Effector memory CD4-positive, alpha-beta T cell (primary cell): ENCODE measurements at places on chromosomes 5 and 9.

GRCh38 chr9:111144741-111145140, 106.5 kb upstream of the LPAR1 start:
- no peak for DNase-seq

DNA sequence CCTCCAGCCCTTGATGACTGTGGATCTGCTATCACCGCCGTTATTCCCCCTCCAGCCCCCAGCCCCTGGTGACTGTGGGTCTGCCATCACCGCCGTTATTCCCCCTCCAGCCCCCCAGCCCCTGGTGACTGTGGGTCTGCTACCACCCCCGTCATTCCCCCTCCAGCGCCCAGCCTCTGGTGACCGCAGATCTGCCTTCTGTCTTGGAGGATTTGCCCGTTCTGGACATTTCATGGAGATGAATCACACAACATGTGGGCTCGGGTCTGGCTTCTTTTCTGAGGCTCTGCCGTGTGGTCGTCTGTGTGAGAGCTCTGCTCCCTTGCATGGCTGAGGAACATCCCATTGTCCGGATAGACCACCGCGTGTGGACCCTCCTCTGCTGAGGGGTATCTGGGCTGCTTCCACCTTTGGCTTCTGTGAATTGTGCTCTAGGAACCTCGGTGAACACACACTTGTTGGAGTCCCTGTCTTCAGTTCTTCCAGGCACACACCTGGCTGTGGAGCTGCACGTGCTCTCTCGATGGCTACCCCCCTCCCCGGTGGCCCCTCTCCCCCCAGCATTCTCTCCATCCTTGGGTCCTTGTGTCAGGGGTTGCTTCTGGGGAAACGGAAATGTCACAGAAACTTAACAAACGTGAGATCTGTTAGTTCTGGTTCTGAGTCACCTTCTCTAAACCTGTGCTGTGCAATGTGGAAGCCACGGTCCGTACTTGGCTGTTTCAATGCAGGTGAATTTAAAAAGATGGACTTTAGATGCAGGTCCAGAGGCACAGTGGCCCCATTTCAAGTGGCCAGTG, 105.3 kb upstream of the COL5A1 start:
- DNase-seq: no peak

DNA sequence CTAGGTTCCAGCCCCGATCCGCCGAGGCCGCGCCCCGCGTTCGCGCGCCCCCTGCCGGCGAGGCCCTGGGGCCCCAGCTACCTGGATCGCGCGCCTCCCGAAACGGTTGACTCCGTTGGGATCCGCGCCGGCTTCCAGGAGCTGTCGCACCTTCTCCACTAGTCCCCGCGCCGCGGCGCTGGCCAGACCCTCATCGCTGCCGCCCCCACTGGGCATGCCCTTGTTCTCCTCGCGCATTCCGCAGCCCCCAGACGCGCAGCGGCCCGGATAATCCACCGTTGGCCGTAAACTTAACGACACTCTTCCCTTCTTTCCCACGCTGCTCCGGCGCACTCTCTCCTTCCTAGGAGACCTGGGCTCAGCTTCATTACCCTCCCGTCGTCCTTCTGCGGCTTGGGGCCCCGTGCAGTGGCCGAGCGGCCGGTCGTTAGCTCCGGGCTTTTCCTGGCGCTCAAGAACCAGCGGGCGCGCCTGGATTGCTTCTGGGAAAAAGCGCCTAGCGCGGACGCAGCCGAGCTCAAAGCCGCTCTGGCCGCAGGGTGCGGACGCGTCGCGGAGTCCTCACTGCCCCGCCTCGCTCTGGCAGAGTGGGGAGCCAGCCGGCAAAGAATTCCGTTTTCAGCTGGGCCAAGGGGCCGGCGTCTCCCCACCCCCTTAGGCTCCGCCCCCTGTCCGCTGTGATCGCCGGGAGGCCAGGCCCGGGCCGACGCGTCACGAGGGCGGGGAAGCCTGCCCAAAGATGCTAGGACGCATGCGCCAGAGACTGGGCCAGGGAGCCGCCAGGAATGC, at the start of gene CDKN2B:
TSS of gene CDKN2B (minus strand) at position 589 of the 789 bp plus-strand sequence. CDS start at position 237, 352 bp downstream.
- DNase-seq: peak; percentile 63

DNA sequence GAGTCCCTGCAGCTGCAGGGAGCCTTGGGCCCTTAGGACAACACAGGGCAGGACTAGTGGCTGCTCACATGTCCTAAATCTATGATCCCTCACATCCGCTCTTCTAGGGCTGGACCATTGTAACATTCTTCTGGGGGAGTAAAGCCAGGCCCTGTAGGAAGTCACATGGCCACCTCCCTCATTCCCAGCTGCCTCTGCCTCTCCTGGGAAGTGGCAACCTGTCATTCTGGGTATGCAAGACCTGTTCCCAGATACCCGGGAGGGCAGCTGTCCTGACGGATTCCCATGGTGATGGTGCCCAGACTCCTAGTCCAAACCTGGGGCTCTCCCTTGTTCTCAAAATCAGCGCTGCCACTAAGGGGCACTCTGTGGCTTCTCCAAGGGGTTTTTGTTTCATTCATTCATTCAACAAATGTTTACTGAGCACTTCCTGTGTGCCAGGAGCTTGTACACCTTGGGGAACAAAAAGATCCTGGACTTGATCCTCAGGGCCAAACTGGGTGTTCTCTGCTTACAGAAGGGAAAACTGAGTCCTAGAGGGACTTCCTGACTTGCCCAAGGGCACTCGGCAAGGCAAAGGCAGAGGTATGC, 85.6 kb downstream of the PSD2 start:
- DNase-seq: no peak

DNA sequence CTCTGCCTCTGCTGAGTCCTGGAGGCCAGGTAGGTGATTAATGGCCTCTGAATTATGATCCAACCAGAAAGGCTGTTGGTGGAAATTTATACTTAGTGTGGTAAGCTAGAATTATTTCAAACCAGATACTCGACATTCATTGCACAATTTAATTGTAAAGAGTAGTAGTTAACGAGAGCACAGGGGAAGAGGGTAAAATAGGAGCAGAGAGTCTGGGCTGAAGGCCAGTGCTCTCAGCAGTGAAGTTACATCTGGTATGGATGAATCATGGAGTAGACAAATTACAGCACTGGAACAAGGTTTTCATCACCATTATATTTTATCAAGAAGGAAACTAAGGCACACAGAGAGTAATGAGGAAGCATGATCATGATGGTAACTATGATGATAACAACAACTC, 92.5 kb downstream of the TLR4 start:
- no peak for DNase-seq

- DNase-seq: no peak
Measured at GRCh38 chr9:103037508-103038477, 42.7 kb downstream of the CYLC2 start.

GRCh38 chr9:98707166-98708102, 1.3 kb downstream of the GABBR2 start:
- DNase-seq: no peak

DNA sequence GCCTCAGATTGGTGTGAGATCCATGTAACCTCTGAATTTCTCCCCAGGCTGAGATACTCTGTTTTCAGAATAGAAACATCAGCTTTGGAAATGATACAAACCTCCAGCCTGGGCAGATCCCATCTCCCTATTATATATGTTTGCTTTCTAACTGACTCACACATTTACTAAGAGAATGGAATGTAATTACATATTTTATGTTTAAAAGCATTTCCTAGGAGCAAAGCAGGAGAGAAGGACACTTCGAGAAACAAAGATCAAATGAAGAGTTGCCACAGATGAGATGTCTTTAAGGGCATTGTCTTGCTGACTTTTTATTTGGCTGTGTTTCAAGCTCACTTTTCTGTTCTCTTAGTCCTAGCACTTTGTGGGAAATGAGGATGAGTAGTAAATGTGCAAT, 96.3 kb downstream of the CDH18 start:
- DNase-seq: no peak

DNA sequence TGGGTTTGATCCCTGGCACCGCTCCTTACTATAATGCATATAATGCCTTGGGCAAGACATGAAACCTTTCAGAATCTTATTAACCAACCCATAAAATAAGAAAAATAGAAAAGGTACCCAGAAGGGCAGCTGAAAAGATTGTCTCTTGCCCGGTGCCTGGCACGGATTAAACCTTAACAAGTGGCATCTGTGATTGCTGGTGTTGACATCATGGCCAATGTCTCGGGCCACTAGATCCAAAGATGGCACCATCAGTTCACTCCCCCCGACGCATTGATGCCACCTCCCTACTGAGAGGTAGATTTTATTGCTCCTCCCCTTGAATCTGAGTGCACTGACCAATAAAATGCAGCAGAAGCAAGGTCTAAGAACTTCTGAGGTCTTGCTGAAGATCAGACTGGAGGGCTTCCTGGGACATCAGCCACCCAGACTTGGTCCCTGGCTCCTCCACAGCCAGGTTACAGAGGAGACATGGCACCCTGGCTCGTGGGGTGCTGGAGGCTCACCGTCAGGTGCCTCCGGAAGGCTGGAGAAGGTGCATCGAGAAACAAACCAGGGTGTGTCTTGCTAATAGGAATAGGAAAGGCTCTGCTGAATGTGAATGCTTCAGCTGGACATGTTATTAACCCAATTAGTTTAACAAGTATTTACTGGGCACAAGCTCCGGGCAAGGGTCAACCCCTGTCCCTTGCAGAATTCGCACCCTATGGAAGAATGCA, 80.0 kb upstream of the COL5A1 start:
- no peak for DNase-seq

DNA sequence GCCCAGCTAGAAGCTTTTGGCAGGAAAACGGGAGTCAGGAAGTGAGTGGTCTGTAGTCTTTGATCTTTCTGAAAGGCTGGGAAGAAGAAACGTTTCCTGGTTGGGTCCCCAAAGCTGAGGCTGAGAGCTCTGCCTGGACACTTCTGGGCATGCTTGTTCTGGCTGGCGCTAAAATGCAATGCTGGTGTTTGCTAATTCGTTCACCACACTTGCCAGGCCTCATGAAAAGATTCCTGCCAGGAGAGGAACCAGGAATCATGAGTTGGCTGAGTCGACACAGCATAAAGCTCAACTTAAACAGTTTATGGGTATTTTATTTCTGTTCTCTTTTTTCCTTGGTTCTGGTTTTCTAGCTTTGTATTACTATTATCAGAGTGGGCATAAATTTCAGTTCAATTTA, 10.7 kb upstream of the PTGR1 start:
- DNase-seq: no peak

- DNase-seq: no peak
Measured at GRCh38 chr5:60743511-60744314, 43.7 kb upstream of the DEPDC1B start.

GRCh38 chr5:150625164-150625535, 15.3 kb upstream of the SYNPO start:
- DNase-seq: no peak

GRCh38 chr5:43900974-43901373, 298.0 kb downstream of the NNT start:
- DNase-seq: no peak

- no peak for DNase-seq
Measured at GRCh38 chr5:6188976-6189375, 189.4 kb downstream of the MED10 start.

DNA sequence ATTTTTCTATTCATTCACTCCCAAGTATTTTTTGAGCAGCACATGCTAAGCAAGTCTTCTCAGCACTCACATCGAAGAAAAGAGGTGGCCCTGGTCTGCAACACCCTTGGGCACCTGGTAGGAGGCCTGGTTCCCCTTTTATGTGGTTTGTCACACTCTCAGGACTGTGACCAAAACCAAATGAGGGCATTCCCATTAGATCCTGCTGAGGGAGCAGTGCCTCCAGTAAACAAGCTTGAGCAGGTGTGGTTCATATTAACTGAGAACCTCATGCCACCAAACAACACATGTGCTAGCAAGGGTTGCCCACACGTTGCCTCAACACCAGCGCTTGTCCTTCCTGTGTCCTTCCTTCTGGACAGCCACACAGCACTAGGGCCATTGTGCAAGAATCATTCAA, 26.9 kb upstream of the SYK start:
- no peak for DNase-seq
